ENCODE measurements at places on chromosomes 6 and 20.

DNA sequence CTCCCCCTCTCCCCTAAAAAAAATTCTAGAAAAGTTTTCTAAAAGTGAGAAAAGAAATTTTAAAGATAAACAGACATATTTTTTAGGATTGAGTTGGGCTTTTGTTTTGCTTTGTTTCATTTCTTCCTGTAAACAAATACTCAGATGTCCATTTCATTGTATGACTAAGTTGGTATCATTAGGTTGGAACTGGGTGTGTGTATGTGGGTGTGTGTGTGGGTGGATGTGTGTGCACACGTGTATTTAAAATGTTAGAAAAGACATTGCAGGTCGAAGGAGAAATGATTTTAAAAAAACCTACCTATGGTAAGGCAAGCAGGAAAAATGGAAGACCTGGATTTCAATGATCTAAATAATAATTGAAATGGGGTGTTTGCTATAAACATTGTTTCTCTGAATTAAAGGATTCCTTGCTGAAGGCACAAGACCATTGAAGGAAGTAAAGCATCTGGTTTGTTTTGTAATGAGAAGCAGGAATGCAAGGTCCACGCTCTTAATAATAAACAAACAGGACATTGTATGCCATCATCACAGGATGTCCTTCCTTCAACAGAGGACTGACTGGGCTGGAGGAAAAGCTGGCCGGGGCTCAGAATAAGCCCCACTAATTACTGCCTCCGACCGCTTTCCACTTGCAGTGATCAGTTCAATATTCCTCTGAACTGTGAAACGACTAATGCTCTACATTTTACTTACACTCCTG is 996 bp upstream of the PRDM1 start:
- DNase-seq = no peak

DNA sequence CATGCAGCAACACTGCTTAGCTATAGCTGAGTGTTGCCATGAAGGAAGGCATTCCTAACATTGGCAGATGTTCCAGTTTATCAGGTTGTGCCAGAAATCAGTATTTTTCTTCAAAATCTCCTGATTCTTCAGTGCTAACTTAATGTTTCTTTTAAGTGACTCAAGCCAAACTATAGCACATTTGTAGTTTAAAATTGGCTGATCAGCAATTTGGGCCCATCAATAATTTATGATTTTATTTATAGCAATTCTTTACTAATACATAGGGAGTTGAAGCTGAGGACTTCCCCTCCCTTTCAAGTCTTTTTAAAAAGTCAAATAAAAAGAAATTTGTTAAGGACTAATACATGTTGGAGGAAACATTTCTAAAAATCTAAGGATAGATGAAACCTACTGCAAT is 383.8 kb upstream of the KHDRBS2 start:
- no peak for DNase-seq

DNA sequence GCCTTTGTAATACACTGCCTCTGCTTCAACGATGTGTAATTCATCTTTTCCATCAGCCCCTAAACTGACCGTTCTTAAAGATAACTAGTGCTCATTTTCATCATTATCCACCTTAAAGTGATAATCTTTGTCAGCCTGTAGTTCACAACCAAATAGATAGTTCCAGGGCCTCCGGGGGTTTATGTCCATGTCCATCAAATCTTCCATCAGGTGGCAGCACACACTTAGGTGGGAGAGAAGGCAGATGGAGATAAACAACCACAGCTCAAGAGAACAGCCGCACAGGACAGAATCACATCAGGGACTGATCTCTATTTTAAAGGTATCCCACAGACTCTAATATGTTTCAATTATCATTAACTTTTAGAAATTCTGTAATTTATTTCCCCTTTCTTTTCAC is 90.9 kb downstream of the LMBRD1 start:
- DNase-seq = no peak

GRCh38 chr20:52748285-52748932 is 223.7 kb upstream of the TSHZ2 start:
- DNase-seq = no peak

DNA sequence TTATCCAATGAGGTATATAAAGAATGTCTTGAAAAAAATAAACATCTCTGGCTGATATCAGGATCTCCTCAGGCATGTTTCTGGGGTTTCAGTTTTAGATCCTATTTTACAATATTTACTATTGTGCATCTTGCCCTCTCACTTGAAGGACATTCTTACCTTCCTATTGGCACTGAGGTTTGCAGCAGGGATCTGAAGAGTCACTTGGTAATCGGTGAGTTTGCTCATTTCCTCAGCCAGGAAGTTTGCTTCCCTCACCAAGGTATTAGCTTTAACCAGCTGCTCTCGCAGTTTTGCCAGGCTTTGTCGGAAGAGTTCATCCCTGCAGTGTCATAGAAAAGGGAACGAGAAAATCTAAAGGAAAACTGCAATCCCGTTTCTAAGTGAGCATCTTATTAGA is 101.9 kb upstream of the NUP153 start:
- DNase-seq = no peak
